ENCODE measurements at places on chromosomes 4 and X. TPM values are rescaled to one million over a fixed set of nuclear protein-coding genes. Genes with fewer than 3 reads are reported as not detected.
A peak's percentile ranks its signal among the peaks of the same experiment; 100 is the strongest.

GRCh38 chr4:26217961-26218676 is 102.7 kb upstream of the RBPJ start:
- peak; percentile 72 for DNase-seq

GRCh38 chr4:37882665-37883296 is 8.1 kb upstream of the TBC1D1 start:
- DNase-seq = no peak

DNA sequence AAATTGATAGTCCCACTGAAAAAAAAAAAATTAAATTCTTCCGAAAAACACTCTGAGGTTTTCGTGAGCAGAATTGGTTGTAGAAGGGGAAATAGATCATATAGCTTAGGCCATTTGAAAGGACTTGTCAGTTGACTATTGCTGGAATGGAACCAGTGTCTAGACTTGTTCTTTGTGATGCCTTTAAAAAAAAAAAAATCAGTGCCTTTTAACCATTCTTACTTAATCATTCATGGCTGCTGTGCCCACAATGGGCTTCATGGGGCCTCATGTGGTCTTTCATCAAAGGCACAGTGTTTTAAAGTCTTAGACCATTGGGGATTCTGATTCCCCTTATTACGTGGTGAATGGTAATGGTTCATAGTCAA is 139.3 kb downstream of the AFF1 start:
- no peak for DNase-seq

DNA sequence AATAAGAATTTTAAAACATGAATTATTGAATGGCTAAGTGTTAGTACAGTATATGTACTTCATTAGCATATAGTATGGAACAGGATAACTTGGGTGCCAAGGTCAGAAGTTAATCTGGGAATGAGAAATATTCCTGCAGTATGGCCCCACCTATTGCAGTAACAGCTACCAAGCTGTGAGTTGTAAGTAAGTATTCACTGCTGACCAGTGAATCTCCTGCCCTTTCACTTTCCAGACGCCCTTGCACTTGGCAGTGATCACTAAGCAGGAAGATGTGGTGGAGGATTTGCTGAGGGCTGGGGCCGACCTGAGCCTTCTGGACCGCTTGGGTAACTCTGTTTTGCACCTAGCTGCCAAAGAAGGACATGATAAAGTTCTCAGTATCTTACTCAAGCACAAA is 105.1 kb downstream of the NFKB1 start:
- DNase-seq = no peak

Gene DMRTC1B
- polyA plus RNA-seq = 1.7 TPM

Gene TMPRSS11D
- polyA plus RNA-seq = 0.50 TPM

Gene TRPC5OS
- polyA plus RNA-seq = 0.22 TPM

Data from muscle of arm (tissue), 14 donors.